Tongue (tissue), 3 donors: ENCODE measurements at places on chromosomes 2 and 18.

DNA sequence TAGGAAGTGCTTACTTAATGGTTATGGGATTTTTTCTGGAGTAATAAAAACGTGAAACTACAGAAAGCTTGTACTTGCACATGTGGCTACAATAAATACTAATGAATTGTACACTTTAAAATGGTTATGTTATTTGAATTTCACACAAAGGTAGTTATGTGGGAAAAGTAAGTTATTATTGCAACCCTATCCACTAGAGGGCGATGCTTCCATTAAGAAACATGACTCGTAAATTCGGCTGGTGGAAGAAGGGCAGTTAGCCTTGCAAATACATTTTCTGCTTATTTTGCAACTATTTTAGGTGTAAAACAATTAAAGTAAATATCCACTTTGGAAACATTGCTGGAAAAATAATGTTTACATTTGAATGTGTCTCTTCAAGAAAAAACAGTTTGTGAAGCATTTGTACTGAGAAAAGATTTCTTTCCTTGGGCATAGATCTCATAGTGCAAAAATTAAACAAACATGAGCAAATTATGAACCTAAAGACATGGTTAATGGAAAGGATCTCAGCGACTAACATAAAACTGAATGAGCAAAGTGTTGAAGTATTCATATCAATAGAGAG is 68.1 kb upstream of the CSRNP3 start:
- peak; percentile 88 for DNase-seq

DNA sequence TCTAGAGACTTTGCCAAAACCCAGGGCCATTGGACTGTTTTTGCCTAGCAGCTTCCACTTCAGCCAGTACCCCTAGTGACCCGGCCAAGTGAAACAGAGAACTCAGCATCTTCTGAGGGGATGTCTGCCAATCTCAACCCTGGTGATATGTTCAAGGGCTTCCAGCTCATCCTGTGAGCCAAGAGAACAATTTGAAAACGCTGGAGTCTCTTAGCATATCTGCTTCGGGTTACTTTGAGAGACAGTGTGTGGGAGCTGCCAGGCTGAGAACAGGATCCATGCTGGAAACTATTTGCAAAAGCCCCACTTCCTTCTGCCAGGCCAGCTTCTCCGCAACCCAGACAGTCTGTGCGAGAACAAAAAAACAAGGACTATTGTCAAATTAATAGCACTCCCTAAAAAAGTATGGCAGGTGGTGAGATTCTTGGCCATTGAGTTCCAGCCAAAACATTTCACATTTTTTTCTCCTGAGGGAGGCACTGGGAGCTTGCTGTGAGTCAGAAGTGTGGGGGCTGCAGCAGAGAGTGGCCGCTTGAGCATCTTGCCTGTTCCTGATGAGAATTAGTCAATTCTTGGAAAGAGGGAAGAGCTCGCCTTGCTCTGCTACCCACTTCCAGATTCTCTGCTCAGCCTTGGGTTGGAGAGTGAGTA is 395.6 kb upstream of the TRIB2 start:
- DNase-seq, result peak; percentile 79

DNA sequence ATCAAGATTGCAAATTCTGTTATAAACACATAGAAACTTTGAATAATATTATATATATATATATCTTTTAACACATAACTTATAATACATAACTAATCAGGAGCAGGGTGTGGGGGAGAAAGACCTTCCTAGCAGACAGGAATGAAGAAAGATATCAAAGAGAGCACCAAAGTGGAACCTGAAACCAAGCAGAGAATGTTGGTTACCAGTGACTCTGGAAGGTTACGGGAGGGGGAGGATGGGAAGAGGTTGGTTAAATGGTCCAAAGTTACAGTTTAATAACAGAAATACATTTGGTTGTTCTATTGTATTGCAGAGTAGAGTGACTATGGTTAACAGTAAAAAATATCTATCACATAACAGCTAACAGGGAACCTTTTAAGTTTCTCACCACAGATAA is 366.7 kb downstream of the LRRTM4 start:
- no peak for DNase-seq

DNA sequence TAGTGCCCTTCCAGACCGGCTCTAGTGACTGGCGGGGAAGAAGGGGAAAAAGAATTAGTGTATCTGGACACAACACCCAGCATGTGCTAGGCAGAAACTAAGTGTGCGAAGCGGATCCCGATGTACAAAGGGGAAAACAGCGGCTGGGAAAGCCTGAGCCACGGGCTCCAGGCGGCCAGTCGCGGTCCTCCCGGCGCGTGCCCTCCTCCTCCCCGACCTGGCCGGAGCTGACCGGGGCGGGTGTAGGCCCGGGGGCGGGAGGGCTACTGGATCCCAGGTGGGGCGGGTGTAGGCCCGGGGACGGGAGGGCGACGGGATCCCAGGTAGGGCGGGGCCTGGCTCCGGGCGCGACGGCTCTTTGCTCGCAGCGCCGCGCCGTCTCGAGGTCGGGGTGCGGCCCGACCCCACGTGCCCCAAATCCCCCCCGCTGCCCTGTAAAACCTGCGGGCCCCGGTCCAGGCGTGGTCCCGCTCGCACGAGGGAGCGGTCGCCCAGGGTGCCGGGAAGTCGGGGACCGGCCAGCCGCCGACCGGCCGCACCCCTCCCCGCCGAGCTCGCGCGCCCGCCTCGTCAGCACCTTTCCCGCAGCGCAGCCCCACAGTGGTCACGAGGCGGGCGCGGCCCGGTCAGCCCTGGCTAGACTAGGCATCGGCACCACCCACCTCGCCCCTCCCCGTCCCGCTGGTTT is 48.8 kb downstream of the C2orf42 start:
- peak; percentile 68 for DNase-seq

GRCh38 chr2:100243631-100244030 is 78.7 kb downstream of the LONRF2 start:
- no peak for DNase-seq

DNA sequence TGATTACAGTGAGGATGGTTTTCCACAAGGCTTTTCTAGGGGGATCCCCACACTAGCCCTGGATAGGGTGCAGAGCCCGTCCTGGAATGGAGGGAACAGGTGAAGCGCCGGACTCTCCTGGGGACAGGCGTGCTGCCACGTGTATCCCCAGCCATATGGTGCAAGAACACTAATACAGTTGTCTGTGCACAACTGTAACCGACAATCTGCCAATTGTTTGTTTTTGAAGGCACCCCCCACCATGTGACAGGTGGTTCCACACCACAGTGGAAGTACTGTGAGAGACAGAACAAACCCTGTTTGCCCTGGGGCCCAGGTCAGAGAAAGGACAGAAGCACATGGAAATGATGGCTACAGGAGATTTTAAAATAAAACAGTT is 52.9 kb downstream of the MYCN start:
- DNase-seq, result peak; percentile 73

DNA sequence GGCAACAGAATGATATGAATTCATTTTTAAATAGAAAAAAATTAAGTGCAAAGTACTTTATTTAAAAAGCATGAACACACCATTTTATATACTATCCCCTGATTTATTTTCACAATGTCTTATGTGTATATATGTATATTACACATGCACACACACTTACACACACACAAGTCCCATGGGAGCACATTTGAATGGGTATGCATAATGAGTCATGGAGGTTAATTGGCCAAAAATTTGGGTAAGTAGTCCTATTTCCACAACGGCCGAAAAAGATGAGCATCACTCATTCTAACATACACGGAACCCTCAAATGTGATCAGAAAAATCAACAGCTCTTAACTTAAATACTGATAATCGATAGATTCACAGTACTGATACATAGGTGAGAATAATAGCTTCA is 97.4 kb upstream of the NABP1 start:
- DNase-seq, result no peak

DNA sequence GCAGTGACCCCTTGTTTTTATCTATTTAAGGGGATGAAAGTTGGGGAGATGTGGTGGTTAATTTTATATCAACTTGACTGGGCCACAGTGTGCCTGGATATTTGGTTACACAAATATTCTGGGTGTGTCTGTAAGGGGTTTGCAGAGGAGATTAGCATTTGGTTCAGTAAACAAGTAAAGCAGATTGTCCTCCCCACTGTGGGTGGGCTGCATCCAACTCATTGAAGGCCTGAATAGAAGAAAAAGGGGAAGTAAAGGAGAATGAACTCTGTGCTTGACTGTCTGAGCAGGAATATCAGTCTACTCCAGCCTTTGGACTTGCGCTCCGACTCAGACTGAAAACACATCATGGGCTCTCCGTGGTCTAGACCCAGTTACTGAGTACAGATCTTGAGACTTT is 80.9 kb downstream of the GCA start:
- DNase-seq, result no peak

GRCh38 chr2:120514521-120514920 is 168.6 kb downstream of the INHBB start:
- DNase-seq, result no peak

DNA sequence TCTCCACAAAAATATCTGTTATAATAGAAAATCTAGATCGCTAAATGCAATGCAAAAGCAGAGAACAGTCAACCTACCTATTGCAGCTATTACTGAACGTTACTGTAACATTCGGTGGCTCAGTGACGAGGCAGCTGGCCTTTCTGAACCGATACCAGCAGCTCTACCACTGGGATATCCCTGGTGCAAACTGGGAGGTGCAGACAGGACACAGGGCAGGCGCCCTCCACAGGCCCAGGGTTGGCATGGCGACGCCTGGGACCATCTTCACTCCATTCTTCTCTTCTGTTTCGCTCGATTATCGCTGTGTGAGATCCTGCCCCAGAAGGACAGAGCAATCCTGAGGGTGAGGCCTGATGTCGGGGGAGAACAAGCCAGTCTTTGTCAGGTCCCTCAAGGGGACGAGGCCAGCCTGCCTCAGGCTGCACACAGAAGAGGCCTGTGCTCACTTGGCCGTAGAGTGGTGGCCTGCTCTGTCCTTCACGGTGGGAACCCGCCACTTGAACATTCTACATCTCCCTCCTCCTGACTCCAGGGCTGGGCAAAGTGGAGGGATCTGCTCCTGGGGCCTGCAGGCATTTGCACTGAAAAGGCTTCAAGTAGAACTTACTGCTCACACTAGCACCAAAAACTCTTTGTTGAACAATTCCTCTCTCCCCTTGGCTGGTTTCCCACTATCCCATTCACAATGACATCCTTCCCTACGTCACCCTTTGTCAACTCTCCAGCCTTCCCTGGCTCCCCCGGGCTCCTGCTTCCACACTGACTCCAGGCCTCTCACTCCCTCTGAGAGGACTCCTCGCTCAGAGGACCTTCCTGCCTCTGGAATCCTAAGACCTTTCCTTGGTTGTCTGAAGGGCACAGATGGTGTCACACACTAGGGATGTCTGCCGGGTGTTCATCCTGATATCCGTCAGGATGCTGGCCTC is 49.7 kb downstream of the CYRIA start:
- no peak for DNase-seq

DNA sequence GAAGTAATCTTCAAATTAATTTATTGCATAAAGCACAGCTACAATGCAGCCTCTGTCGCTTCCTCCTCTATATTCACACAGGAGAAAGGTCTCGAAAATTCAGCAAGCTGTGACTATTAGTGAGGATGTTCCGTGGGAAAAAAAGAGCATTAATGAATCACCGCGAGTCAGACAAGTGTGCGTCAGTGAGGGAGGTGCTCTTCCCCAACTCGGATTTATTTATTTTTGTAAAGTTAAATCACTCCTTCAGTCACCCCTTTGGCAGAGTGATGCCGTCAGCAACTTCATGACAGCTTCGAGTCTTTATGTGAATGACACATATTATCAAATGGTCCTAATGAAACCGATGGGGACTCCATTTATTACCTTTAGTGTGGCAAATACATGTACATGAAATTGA is 648.9 kb upstream of the SALL3 start:
- DNase-seq, result no peak

- DNase-seq, result peak; percentile 84
Measured at GRCh38 chr2:179218848-179219594, 45.6 kb downstream of the SESTD1 start.

GRCh38 chr2:161766334-161766733 is 142.1 kb downstream of the SLC4A10 start:
- DNase-seq, result no peak

DNA sequence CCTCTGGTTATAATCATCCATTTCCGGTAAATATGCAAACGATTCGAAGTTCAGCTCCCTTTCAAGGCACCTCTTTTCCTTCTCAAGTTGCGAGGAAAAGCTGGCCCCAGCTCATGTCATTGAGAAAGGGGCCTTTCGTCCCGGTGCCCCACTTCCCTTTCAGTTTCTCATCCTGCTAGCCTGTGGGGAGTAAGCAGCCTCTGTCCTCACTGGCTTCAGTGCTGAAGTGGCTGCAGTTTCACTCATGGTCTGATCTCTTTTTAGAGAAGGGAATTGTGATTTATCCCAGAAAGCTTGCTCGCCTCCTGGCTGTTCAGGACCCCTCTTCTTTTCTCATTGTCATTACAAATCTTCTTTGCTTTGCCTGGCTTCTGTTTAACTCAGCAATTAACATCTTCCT is 207.5 kb downstream of the NR4A2 start:
- DNase-seq, result no peak
